ENCODE measurements at places on chromosomes 13 and 19. TPM values are rescaled to one million over a fixed set of nuclear protein-coding genes. Genes with fewer than 3 reads are reported as not detected.

KLF12 gene
- 44.3 TPM for total RNA-seq

ARHGEF18 gene
- total RNA-seq: 88.2 TPM

P2RY11 gene
- total RNA-seq: 43.1 TPM

SHISA7 gene
- not detected for total RNA-seq

ZNF284 gene
- total RNA-seq: 2.1 TPM

MYPOP gene
- total RNA-seq: 11.4 TPM

C5AR1 gene
- total RNA-seq: 1.2 TPM

PLVAP gene
- total RNA-seq: not detected

MAST1 gene
- 0.67 TPM for total RNA-seq

SUPT20H gene
- total RNA-seq: 74.1 TPM

- H3K27ac ChIP-seq: no peak overlapping the region
- no peaks in the 10 kb centered on the region for H3K27me3 ChIP-seq
- no peaks in the 10 kb centered on the region for H3K36me3 ChIP-seq
- no peaks in the 10 kb centered on the region for H3K4me1 ChIP-seq
Measured at GRCh38 chr13:46374710-46375109, 12.3 kb downstream of the RUBCNL start.

GRCh38 chr13:40657307-40657706 is 9.1 kb downstream of the FOXO1 start:
- peaks cover 81% of the 10 kb centered on the region for H3K4me1 ChIP-seq
- H3K4me3 ChIP-seq: no peak overlapping the region
- DNase-seq: no peak
- peaks cover 40% of the 10 kb centered on the region for H3K36me3 ChIP-seq
- H3K27me3 ChIP-seq: no peaks in the 10 kb centered on the region
- H3K27ac ChIP-seq: no peak overlapping the region

DNA sequence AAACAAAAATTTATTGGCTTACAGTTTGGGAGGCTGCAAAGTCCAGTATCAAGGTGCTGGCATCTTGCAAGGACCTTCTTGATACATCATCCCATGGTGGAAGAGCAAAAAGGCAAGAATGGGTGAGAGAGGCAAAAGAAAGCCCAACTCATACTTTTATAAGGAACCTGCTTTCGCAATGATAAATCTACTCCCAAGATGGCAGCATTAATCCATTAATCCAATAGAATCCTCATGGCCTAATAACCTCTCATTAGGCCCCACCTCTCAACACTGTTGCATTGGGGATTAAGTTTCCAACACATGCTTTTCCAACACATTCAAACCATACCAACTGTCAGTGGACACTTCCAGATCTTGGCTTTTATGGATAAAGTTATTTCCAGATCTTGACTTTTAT is 48.7 kb upstream of the ZNF507 start:
- no peaks in the 10 kb centered on the region for H3K4me1 ChIP-seq
- no peak for DNase-seq
- H3K27ac ChIP-seq: no peak overlapping the region
- no peaks in the 10 kb centered on the region for H3K36me3 ChIP-seq
- peaks cover 13% of the 10 kb centered on the region for H3K27me3 ChIP-seq

DNA sequence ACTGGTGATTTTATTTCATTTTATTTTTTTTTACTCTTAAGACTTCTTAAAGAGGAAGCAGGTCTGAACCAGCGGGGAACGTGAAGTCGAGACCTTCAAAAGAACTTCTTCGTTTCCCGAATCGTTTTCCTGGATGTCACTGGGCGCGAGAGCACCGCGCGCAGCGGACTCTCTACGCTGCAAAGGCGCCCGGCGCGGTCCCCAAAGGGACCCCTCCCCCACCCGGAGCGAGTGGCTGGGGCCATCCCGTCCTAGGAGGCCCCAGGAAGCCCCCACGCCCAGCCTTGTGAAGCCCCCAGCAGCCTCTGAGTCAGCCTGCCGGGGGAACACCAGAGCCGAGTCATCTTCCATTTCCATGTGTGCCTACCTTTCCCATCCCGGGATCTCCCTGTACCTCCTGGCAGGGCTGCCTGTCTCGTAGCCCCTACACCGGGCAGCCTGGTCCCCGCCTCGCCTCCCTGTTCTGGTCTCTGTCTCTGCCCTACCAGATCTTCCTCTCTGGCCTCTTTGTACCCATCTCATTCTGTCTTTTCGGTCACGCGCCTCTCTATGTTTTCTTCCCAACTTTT is 608 bp downstream of the CD70 start:
- no peak for DNase-seq
- H3K27ac ChIP-seq: peak overlapping the region; percentile 72
- peak overlapping the region; percentile 74 for H3K4me3 ChIP-seq
- H3K4me1 ChIP-seq: peaks cover 63% of the 10 kb centered on the region
- peaks cover 64% of the 10 kb centered on the region for H3K27me3 ChIP-seq

GRCh38 chr19:35517342-35517741 is 3.9 kb upstream of the DMKN start:
- no peaks in the 10 kb centered on the region for H3K4me1 ChIP-seq
- no peak overlapping the region for H3K27ac ChIP-seq
- H3K27me3 ChIP-seq: peaks cover 5% of the 10 kb centered on the region
- H3K36me3 ChIP-seq: no peaks in the 10 kb centered on the region
- DNase-seq: no peak

- no peak overlapping the region for H3K27ac ChIP-seq
- DNase-seq: no peak
- H3K36me3 ChIP-seq: peaks cover 42% of the 10 kb centered on the region
- H3K27me3 ChIP-seq: no peaks in the 10 kb centered on the region
Measured at GRCh38 chr19:49786376-49786820, 19.6 kb downstream of the AP2A1 start.

- H3K27ac ChIP-seq: no peak overlapping the region
- no peak overlapping the region for H3K4me3 ChIP-seq
- H3K4me1 ChIP-seq: peaks cover 4% of the 10 kb centered on the region
- peaks cover 39% of the 10 kb centered on the region for H3K27me3 ChIP-seq
Measured at GRCh38 chr19:6708346-6708745, 12.1 kb downstream of the C3 start.

GRCh38 chr13:31970231-31970930 is 61.2 kb upstream of the FRY start:
- no peak for DNase-seq
- H3K4me3 ChIP-seq: no peak overlapping the region
- peaks cover 10% of the 10 kb centered on the region for H3K27me3 ChIP-seq
- H3K36me3 ChIP-seq: no peaks in the 10 kb centered on the region
- H3K4me1 ChIP-seq: no peaks in the 10 kb centered on the region

- peak overlapping the region; percentile 99 for H3K4me3 ChIP-seq
- no peak for DNase-seq
- no peaks in the 10 kb centered on the region for H3K27me3 ChIP-seq
- H3K36me3 ChIP-seq: peaks cover 33% of the 10 kb centered on the region
Measured at GRCh38 chr19:55635334-55635717, 5.5 kb upstream of the ZNF580 start.

DNA sequence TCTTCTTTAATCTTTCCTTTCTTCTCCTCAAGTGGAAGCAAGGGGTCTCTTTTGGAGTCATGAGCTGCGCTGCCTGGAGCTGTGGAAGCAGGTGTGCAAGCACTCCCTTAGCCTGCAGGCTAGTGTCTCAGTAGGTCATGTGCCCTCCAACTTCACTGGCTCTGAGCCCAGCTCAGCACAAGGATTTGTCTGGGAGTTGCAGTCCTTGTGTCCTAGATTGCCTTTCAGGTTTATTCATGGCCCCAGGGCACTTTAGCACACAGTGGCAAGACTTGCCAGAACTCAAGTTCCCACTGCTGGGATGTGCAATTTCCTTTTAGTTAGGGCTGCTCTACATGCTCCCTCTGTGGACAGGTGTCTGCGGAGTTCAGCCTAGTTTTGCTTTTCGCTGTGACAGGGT is 211.7 kb downstream of the LIG4 start:
- H3K4me3 ChIP-seq: no peak overlapping the region
- no peaks in the 10 kb centered on the region for H3K27me3 ChIP-seq
- H3K4me1 ChIP-seq: no peaks in the 10 kb centered on the region
- no peaks in the 10 kb centered on the region for H3K36me3 ChIP-seq
- DNase-seq: no peak
- no peak overlapping the region for H3K27ac ChIP-seq

DNA sequence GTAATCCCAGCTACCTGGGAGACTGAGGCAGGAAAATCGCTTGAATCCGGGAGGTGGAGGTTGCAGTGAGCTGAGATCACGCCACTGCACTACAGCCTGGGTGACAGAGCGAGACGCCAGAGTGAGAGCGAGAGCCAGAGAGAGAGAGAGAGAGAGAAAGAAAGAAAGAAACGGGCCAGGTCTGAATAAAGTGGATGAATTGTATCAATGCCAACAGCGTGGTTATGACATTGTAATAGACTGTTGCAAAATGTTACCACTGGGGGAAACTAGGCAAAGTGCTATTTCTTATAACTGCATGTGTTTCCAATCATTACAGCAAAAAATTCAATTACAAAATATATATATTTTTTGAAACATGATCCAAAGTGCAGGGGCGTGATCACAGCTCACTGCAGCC is 11.8 kb upstream of the BTBD2 start:
- H3K4me1 ChIP-seq: peaks cover 14% of the 10 kb centered on the region
- no peak overlapping the region for H3K4me3 ChIP-seq
- H3K27me3 ChIP-seq: no peaks in the 10 kb centered on the region
- H3K27ac ChIP-seq: no peak overlapping the region

DNA sequence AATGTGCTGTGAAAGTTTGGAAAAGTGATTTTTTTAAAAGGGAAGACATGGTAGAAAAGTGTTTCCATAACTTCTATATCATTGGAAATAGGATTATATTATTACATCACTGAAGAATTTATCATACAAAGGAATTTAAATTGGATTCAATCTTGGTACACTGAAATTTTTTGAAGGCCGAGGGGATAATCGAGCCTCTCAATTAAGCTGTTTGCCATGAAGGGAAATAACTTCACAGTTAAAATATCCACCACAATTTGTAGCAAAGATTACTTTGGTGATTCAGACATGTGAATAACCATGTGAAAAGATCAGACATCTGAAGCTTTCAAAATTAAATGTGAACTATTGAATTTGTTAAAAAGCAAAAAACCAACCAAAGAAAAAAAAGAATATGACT is 215.3 kb downstream of the KLF5 start:
- no peak overlapping the region for H3K27ac ChIP-seq
- H3K27me3 ChIP-seq: no peaks in the 10 kb centered on the region
- no peak overlapping the region for H3K4me3 ChIP-seq
- DNase-seq: no peak

DNA sequence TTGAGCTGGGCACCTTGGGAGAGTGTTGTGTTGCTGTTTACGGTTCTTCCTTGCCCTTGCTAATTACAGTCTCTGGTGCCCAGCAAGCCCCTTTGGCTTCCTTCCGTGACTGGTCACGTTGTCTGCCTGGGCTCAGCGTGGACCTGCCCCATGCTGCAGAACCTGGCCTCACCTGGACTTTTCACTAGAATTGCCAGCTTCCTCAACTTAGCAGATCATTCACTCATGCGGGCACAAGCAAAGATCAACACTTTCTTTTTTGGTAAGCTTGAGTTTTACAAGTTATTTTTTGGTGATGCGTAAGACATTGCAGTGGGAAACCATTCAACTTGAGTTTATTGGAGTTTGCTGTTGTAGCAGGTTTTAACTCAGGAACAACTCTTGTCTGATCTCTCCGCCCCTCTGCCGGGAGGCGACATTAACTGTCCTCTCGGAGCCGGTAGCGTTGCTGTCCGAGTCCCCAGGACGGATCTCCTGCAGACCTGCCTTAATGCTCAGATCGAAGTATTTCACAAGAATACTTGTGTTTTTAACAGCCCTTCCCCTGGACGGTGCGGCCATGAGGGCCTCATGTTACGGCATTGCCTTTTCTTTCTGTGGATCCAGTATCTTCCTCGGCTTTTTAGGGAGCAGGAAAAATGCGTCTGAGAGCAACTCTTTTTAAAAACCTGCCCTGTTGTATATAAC is 15.7 kb upstream of the TEX29 start:
- H3K4me3 ChIP-seq: no peak overlapping the region
- H3K27ac ChIP-seq: peak overlapping the region; percentile 85
- no peaks in the 10 kb centered on the region for H3K27me3 ChIP-seq
- H3K4me1 ChIP-seq: peaks cover 16% of the 10 kb centered on the region
- peaks cover 72% of the 10 kb centered on the region for H3K36me3 ChIP-seq

- H3K4me3 ChIP-seq: peak within 1 kb of the TSS; percentile 65
- peaks cover 57% of the 10 kb centered on the region for H3K27me3 ChIP-seq
- H3K4me1 ChIP-seq: peaks cover 26% of the 10 kb centered on the region
Measured at GRCh38 chr13:26051657-26052311, at the start of gene SHISA2. Gene SHISA2 (minus strand): TSS chr13:26052016. CDS start chr13:26050975, 1,041 bp downstream.

DNA sequence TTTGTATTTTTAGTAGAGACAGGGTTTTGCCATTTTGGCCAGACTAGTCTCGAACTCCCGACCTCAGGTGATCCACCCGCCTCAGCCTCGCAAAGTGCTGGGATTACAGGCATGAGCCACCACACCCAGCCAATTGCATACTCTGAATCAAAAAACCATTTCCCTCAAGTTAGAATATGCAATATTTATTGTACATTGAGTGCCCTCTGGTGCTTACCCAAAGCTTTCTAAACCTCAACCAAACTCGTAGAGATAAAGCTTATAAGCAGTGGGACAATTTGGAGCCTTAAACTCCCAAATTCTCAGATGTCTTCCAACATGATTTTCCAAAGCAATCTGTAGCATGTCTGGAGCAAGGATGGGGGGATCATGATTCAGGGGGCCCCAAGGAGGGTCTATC is 22.4 kb downstream of the RFXAP start:
- peaks cover 6% of the 10 kb centered on the region for H3K36me3 ChIP-seq
- no peak for DNase-seq
- no peaks in the 10 kb centered on the region for H3K27me3 ChIP-seq
- no peak overlapping the region for H3K4me3 ChIP-seq
- H3K27ac ChIP-seq: no peak overlapping the region

- peaks cover 2% of the 10 kb centered on the region for H3K4me1 ChIP-seq
- no peak overlapping the region for H3K27ac ChIP-seq
- no peak for DNase-seq
- H3K27me3 ChIP-seq: no peaks in the 10 kb centered on the region
- no peak overlapping the region for H3K4me3 ChIP-seq
Measured at GRCh38 chr13:25267715-25268114, 19.6 kb downstream of the MTMR6 start.

GRCh38 chr19:29581398-29581797 is 24.7 kb upstream of the POP4 start:
- peaks cover 19% of the 10 kb centered on the region for H3K27me3 ChIP-seq
- H3K4me1 ChIP-seq: peaks cover 13% of the 10 kb centered on the region
- DNase-seq: no peak
- no peak overlapping the region for H3K4me3 ChIP-seq
- no peaks in the 10 kb centered on the region for H3K36me3 ChIP-seq

DNA sequence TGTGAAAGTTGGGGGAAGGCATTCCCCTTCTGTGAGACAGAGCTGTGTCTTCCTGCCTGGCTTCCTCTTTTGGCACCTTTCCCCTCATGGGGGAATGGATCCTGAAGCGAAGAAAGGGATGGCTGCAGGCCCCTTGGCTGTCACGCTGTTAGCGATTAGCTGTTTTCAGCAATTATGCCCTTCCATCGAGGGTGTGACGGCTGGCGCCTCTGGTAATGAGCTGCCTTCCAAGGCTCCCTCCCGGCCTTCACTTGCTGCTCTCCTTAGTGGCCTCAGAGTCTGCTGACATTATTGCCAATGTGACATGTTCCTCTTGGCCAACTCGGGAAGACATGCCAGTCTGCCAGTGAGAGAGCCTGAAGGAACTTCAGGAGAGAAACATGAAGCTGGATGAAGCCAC is 162.1 kb downstream of the ZIC5 start:
- no peak overlapping the region for H3K4me3 ChIP-seq
- H3K27me3 ChIP-seq: no peaks in the 10 kb centered on the region
- DNase-seq: no peak
- no peak overlapping the region for H3K27ac ChIP-seq

GRCh38 chr13:81872581-81872980 is 1531.7 kb upstream of the SPRY2 start:
- no peak for DNase-seq
- no peak overlapping the region for H3K27ac ChIP-seq
- H3K4me1 ChIP-seq: no peaks in the 10 kb centered on the region
- no peak overlapping the region for H3K4me3 ChIP-seq
- no peaks in the 10 kb centered on the region for H3K36me3 ChIP-seq
